ENCODE measurements at places on chromosomes 12 and 14.

GRCh38 chr14:80313806-80314205 lies 102.5 kb upstream of the DIO2 start:
- no peak for DNase-seq

DNA sequence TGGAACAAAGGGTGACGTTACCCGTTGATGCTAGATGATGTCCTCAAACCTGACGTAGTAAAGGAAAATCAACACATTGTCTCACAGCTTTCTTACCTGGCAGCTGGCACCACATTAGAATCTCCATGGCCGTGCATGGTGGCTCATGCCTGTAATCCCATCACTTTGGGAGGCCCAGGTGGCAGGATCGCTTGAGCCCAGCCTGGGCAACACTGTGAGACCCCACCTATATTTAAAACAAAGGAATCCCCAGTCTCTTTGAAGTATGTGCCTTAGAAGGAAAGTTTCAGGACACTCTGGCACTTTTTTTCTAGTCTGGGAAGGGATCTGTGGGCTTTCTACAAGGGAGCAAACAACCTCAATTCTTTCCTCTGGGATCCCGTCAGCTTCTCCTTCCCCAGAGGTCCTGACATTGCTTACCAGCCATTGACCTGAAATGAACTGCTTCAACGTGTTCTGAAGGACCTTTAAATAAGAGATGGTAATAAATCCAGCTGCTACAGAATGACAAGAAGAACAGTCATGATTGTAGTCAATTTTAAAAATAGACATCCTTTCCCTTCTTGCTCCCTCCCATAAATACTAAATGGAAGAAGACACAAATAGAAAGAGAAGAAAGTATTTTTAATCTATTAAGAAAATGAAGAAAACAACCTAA lies 33.7 kb upstream of the TTC7B start:
- DNase-seq: no peak

- no peak for DNase-seq
Measured at GRCh38 chr14:98819132-98819866, 452.7 kb downstream of the BCL11B start.

- no peak for DNase-seq
Measured at GRCh38 chr12:58171914-58172313, 230.5 kb downstream of the ATP23 start.

GRCh38 chr12:109994401-109995175 lies 1.6 kb downstream of the GIT2 start:
- DNase-seq: no peak
